T-helper 22 cell (primary cell): ENCODE measurements at places on chromosomes 1 and 21.

DNA sequence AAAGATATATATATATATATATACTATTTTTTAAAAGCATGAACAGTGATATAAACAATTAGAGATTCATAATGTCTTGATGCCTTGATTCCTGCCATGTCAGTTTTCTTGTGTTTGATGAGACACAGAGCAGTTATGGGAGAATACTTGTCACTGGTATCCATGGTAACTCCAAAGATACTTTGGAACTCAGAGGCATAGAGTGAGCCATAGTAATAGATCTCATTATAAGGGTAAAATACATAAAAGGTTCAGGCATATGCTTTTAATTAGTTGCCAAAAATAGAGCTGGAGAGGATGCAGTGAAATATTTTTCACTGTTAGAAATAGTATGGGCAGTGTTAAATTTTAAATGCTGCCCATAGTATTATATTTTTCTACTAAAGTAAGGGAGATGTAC, 134.1 kb downstream of the SYT14 start:
- no peak for DNase-seq

DNA sequence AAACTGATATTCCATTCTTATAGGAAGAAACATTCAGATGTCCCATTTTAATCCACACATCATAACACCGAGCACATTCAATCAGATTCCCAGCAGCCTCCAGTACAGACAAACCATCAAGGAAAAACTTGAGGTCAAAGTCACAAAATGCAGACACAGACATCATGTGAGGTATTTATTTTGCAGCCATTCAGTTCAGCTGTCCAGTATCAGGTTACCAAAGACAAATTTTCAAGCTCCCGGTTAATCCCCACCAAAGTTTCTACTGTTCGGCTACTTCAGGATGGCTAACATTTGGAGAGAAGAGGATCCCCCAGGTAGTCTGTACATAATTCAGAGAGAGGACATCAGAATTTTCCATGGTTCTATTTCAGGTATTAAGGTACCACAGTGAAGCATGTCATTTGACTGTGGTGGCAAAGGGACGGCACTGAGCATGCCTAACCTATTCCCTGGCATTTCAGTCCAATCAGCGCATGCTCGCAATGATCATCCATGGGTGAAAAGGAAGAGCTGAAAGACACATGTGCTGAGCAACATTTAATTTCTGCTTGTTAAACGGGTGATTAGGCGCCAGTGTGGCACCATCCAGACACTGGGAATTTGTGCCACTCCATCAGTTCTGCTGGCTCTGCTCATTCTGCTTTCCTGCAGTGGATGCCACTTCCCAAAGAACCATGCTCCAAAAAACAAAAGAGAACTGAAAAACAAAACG, 13.6 kb upstream of the NDC1 start:
- DNase-seq: no peak

DNA sequence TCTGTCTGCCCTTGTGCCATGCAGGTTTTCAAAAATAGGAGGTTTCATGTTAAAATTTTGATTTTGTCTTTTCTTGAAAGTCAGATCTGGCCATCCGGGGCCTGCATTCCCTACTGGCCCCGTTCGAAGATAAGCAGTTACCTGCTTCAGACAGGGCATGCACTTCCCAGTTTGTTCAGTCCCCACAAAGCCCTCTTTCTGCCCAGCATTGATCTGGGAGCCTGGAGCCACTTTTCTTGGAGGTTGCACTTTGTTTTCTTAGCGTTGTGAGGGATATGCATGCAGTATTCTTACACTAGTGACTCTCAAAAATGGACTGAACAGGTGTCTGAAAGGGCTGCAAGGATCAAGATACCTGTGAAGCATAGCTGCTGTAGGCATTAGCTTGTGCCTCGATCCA, 11.5 kb downstream of the MOV10 start:
- no peak for DNase-seq

- DNase-seq: no peak
Observed at GRCh38 chr1:168879896-168880734, 151.1 kb upstream of the DPT start.

- DNase-seq: no peak
Observed at GRCh38 chr1:153613406-153613805, 469 bp upstream of the S100A16 start.
